ENCODE measurements at places on chromosomes 5 and 9.

GRCh38 chr9:95974389-95974788 lies 98.9 kb downstream of the ERCC6L2 start:
- DNase-seq: no peak

- DNase-seq: no peak
Observed at GRCh38 chr5:636951-637350, 24.8 kb downstream of the CEP72 start.

DNA sequence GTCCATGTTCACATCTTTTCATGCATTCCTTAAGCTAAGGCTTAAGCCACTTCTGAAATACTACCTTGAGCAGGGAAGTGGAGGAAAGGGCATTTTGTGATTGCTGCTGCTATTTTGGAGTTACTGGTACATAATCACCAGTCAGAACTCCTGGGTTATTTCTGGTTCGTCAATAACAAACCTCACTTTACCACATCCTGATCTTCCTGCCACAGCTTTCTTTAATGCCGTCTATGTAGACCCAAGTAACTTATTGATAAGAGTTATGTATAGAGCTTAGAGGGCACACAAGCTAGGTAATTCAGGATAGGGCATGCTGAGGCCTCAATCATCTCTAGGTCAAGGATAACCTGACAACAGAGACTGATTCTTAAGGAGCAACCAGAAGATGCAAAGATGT lies 120.7 kb downstream of the DOCK8 start:
- no peak for DNase-seq

DNA sequence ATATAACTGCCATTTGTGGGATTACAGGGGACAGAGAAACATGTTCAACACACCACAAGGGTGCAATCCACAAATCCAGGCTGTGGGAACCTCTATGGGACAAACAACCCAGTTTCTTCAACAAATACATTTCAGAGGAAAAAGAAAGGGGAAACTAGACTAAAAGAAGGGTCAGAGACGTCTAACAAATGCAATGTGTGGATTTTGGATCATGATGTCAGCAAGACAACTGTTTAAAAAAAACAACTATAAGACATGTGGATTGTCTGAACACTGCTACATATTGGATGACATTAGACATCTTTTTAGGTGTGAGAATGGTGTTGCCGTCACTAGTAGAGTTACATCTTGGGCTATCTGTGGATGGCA lies 3.9 kb upstream of the RALGDS start:
- DNase-seq: no peak

GRCh38 chr5:32630867-32631491 lies 45.6 kb downstream of the SUB1 start:
- no peak for DNase-seq

DNA sequence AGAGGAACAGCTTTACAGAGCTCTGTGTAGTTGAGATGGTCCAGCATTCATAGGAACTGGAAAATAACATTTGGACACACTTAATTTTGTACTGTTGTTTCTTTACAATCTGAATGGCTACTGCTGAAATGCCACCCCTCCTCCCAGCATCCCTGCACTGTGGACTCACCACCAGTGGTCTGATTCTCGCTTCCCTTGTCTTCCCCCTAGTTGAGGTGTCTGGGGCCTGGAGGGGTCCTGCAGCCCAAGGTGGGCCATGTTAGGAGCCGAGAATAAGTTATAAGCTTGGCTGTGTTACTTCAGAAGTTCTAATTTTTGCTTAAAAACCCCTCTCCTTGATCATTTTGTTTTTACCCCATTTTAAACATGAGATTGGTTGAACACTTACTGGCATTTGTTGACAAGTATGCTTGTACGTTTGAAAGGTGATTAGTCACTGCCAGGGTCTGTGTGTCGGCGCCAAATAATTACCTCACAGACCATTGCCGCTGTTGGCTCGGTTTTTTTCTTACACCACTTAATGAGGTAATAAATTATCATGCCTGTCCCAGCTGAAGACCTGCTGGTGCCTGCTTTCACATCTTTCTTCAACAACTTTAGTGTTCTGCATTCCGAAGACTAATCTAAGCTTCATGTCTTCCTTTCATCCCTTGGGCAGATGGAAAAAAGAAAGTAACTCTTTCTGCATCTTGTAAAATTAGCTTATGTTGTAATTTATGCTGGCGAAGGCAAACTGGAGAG lies 65.8 kb downstream of the MCCC2 start:
- DNase-seq: no peak

- DNase-seq: no peak
Observed at GRCh38 chr9:92942688-92943616, 4.4 kb upstream of the FGD3 start.

DNA sequence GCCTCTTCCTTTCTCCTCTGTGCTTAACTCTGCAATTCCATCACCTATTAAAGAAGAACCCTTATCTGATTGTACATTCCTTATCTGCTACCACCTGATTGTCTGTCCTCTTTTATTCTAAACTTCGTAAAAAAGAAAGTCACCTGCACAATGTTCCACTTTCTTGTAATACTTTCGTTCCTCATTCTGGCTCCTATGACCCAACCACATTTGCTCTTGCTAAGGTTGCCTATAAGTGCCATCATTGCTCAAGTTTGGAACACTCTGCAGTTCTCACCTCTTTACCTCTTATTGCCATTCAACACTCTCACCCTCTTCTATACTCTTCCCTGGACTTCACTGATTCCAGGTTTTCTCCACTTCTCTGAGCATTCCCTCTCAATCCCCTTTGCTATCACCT lies 10.1 kb downstream of the TAF1L start:
- DNase-seq: no peak

GRCh38 chr5:17441351-17441750 lies 56.7 kb upstream of the TAF11L2 start:
- DNase-seq: peak; percentile 22
